Stimulated activated CD8-positive, alpha-beta memory T cell treated with anti-CD3 and anti-CD28 coated beads, Interleukin-2, amount 100 ng/mL, for 1 hour (primary cell): ENCODE measurements at places on chromosomes 6 and 20.
A peak's percentile ranks its signal among the peaks of the same experiment; 100 is the strongest.

DNA sequence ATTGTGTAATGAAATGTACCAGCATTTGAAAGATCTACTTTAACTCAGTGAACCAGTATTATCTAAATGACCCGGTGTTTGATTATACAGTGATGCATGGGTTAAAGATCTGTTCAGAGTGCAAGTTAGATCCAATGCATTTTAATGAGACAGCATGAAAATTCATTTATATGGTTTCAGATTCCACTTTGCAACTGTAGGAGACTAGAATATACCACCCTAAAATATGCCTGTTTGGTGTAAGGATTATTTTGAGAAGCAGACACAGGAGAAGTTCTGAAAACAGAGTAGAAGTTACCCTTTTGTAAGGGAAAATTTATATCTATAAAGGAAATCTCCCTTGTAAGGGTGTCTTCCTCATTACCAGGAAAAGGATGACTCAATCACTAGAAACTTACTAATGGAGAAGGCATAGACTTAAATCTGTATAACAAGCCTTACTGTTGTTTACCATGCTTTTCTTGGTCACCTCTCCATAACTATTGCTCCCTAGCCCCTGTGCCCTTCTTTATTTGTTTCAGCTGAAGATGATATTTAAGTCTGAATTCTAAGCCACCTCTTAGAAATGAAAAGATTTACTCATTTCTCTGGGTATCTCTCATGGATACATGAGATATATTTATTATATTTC lies 105.4 kb downstream of the NCOA3 start:
- DNase-seq: no peak

DNA sequence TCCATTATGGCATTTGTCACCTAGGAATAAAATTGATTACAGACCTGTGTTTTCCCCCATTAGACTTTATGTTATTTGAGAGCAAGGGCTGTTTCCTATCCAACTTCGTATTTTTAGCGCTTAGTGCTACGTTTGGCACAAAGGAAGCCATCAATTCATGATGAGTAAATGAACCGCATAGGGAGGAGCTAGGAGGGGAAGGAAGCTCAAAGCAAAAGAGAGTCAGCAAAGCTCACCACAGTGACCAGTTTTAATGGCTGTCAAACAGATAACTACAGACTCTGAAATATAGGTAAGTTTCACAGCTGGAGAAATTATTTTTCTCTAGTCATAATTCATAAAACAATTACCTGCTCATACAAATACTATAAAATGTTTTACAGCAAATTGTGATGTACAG lies 6.9 kb upstream of the SAMD3 start:
- no peak for DNase-seq

GRCh38 chr6:20213271-20213798 lies 1.1 kb upstream of the MBOAT1 start:
- DNase-seq: no peak

GRCh38 chr6:22653980-22654610 lies 84.7 kb downstream of the HDGFL1 start:
- DNase-seq: no peak

- DNase-seq: no peak
Observed at GRCh38 chr6:35192301-35192860, 21.4 kb upstream of the SCUBE3 start.

- no peak for DNase-seq
Observed at GRCh38 chr6:111724039-111724438, 118.4 kb upstream of the TRAF3IP2 start.

DNA sequence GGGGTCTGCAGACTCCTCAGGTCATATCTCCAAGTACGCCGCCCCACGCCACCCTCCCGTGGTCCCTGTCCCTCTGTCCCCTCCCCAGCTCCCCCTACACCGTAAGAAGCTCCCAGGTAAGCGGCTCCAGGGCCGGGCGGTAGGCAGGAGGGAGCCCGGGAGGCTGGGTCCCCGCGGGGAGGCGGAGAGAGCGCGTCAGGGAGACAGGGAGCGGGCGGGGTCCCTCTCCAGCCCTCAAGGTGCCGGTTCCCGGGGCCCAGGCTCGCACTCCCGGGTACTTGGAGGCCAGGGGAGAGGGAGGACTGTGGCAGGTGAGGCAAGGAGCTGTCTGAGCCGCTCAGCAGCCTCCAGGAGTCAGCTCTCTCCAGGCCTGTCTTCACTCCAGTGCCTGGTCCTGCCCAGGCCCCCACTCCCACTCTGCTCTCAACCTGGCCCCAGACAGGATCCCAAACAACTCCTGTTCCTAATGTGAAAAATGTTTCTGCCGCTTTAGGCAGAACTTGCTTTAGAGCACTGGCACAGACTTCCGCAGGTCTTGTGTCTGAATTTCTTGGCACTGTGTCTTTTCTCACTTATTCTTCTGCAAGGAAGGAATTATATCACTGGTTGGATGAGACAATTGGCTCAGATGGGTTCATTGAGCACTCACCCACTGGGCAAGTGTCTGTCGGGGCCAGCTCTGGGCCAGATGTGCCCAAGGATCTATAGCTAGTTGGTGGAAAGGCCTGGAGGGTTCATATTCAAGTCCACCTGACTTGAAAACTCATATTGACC lies 36.6 kb downstream of the HLA-G start:
- DNase-seq: no peak

DNA sequence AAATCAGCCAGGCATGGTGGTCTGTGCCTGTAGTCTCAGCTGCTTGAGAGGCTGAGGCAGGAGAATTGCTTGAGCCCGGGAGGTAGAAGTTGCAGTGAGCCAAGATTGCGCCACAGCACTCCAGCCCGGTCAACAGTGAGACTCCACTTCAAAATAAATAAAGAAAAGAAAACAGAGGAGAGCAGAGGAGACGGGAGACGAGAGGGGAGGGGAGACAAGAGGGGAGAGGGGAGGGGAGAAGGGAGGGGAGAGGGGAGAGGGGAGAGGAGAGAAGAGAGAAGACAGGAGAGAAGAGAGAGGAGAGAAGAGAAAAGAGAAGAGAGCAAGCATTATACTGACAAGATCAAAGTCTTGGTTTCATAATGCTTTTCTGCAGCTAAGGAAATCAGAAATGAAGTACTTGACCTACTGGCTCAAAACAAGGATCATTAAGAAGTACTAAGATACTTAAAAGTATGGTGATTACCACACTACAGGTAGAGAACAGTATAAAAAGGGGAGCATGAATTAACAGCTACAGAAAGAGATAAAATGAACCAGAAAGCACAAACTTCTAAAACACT lies 30.5 kb downstream of the FAM8A1 start:
- no peak for DNase-seq

- DNase-seq: no peak
Observed at GRCh38 chr6:133704371-133704770, 184.5 kb upstream of the TCF21 start.

- DNase-seq: no peak
Observed at GRCh38 chr6:170160628-170161611, 130.0 kb downstream of the DLL1 start.

- no peak for DNase-seq
Observed at GRCh38 chr6:34161857-34162515, 16.1 kb upstream of the GRM4 start.

DNA sequence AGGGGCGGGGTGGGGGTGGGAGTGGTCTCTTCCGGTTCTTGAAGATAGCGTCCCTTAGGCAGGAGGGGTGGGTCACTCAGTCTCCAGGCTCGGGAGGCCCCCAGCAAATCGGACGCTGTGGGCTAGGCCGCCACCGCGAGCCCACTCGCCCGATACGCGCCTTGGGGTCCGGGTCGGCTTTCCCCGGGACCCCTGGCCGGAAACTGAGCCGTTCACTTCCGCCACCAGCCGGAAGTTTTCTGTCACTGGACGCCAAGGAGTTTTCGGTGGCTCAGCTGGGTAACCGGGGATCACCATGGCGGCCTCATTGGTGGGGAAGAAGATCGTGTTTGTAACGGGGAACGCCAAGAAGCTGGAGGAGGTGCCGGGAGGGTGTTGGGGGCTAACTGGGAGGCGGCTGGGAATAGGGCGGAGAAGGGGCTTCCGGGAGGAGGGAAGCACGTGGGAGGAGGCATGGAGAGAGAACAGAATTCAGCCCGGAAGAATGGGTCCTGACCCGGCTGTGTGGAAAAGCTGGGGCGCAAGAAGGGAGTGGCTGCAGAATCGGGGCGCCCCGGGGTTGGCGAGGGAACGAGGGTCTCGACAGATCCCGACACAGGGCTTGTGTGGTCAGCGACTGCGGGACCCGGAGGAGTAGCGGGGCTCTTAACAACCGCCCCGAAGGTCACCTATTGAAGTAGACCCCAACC lies at the start of gene ITPA:
ITPA (plus strand) TSS at position 242 of the 689 bp plus-strand sequence; CDS start at position 296, 54 bp downstream.
- DNase-seq: peak; percentile 26

GRCh38 chr20:61311656-61312387 lies 59.8 kb downstream of the CDH4 start:
- no peak for DNase-seq

- no peak for DNase-seq
Observed at GRCh38 chr6:2890976-2891767, 11.9 kb downstream of the SERPINB9 start.

GRCh38 chr6:708237-708598 lies 15.3 kb upstream of the EXOC2 start:
- no peak for DNase-seq

DNA sequence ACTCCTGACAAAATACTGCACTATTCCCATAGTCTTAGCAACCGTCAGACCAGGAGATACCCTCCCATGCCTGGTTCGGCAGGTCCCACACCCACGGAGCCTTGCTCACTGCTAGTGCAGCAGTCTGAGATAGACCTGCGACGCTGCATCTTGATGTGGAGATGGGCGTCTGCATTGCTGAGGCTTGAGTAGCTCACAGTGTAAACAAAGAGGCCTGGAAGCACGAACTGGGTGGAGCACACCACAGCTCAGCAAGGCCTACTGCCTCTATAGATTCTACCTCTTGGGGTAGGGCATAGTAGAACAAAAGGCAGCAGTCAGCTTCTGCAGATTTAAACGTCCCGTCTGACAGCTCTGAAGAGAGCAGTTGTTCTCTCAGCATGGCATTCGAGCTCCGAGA lies 25.4 kb downstream of the TMEM244 start:
- DNase-seq: no peak

- no peak for DNase-seq
Observed at GRCh38 chr6:25359191-25359861, 80.2 kb downstream of the CARMIL1 start.

DNA sequence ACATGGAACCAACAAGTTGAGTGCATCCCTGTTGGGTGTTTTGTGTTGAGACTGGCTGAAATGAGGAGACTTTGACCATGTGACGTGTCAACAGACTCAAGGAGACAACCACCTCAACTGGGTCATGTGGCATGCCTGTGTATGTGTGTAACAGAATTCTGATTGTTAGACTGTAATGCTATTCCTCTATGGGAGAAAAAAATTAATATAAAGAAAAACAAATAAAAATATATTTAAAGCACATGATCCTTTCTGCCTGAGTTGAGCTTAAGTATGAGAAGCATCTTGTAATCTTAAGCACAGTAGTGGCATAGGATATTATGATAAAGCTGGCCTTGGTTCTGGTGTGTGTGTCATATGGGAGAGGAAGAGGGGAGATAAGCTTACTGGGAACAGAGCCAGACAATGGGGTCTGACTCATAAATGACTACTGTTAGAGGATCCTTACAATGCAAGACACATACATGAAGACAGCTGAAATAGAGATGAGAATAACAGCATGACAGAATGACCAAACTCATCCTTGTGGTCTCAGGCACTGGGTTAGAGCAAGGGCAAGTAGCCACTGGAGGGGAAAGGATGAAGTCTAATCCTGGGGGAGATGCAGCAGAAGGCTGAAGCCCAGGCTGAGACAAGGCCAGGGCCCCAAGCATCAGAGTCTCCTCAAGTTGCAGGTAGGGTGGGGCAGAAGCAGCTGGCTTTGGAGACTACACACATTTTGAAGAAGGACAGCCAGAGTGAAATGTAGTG lies 9.2 kb downstream of the TP53INP2 start:
- DNase-seq: no peak

DNA sequence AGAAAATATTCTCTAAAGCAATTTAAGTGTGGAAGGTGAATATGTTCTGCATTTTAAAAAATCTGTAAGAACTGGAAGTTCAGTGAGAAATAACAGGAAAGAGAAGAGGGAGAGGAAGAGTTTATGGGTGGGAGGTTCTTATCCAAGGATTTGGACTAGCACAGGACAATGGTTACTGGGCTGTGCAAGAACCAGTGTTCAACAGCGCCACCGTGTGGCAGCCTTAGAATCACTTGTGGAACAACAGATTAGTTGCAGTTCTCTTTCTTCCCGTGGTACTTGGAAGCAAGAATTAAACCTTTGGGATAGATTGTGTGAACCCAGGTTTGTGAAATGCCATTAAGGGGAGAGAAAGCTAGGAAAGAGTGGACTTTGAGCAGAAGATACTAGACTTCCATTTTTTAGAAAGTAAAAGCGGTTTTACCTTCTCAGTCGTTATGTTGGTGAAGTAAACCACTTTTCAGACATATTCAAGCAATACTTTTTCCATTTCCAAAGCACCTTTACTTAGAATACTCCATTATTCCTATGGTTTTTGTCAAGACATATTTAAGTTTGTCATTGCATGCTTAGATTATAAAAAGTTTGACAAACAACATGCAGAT lies 436.7 kb downstream of the RNF144B start:
- no peak for DNase-seq

GRCh38 chr6:22363166-22363713 lies 66.4 kb upstream of the PRL start:
- DNase-seq: no peak

DNA sequence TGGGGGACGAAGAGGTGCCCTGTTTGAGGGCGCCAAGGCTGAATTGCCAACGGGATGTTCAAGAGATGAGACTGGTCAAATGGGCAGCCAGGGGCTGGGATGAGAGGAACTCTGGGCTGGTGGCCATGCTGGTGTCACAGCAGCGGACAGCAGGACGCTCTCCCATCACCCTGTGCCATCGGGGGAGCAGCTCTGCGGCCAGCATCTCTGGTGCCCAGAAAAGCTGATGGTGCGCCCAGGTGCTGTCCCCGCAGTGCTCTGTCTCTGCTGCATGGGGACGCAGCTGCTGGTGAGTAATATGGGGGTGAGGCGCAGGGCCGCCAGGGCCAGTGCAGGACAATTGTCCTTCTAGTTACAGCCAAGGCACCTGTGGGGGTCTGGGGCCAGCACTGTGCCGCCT lies 4.9 kb upstream of the HRH3 start:
- DNase-seq: no peak

DNA sequence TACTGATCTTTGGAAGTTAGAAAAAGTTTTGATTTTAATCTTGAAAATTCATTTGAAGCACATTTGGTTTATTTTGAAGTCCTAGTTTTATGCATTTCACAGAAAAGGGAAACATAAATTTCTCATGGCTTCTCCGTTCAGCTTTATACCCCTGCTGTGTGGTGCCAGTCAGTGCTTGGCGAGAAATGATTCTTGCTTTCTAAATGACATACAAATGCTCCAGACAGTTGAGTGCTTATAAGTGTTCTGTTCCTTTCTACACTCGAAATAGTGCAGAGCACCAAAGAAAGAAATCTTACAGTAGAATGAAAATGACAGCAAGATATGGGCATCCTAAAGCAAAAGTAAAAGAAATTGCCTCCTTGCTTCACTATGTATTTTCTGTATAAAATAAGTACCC lies 9.0 kb upstream of the ZNF292 start:
- no peak for DNase-seq

- DNase-seq: no peak
Observed at GRCh38 chr6:24838994-24839393, 40.3 kb upstream of the ARMH2 start.

DNA sequence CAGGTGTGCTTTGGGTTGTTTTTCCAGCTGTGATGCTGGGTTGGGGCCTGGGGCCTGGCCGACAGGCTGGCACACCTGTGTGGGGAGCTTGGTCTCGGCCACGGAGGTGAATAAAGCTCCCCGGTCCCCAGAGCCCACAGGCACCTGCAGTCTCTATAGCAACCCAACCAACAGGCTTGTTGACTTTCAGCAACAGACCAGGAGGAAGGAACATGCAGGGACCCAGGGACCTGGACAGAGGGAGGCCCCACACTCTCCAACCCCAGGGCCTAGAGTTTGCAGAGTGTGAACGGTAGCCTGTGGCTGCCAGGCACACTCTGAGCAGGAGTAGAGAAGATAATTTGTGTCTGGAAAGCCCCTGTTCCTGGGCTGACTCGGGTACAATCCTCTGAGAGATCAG lies 14.6 kb upstream of the SYNJ2 start:
- no peak for DNase-seq
